Cortex of kidney (tissue), 1 donor: ENCODE measurements at places on chromosomes 11 and 22.

GRCh38 chr11:129639300-129639699, 176.3 kb upstream of the TMEM45B start:
- DNase-seq = no peak

DNA sequence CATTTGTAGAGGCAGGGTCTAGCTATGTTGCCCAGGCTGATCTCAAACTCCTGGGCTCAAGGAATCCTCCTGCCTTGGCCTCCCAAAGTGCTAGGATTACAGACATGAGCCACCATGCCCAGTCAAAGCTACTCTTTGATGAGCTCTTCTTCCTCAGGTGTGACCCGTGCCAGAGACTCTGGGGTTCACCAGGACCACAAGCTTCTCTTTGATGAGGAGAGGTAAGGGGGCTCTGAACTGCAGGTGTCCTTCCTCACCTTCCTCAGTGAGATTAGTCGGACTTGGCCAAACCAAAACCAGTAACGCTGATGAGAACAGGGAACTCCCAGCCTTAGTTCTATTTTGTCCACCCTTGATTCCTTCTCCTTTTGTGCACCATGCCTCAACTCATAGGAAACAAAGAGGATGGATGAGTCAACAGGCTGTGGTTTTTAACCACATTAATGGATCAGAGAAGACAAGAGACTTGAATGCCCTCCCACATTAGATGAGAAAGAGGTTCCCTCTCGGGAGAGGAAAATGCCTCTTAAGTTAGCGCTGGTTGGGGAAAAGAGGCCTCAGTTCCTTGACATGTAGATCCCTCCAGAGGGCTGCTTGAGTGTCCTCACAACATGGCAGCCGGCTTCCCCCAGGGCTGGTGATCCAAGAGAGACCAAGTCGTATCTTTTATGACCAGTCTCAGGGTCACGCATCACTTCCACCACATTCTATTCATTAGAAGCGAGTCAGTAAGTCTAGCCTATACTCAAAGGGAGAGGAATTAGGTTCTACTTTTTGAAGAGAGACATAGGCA, 25.7 kb upstream of the CTR9 start:
- no peak for DNase-seq

DNA sequence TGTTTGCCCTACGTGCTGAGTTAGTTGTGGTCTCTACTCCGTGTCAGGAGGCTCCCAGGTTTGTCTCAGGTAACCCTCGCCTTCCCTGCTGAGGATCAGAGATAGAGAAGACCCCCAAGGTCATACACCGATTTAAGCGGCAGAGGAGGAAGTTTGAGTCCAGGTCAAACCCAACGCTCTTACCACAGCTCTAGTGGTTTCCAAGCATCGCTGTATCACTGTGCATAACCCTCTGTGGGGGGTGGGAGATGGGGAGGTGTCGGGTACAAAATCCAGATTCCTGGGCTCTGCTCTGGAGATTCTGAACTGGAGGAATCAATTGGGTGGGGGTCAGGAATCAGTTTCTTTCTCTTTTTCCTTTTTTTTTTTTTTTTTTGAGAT, 627 bp downstream of the DNAJC4 start:
- DNase-seq = no peak

DNA sequence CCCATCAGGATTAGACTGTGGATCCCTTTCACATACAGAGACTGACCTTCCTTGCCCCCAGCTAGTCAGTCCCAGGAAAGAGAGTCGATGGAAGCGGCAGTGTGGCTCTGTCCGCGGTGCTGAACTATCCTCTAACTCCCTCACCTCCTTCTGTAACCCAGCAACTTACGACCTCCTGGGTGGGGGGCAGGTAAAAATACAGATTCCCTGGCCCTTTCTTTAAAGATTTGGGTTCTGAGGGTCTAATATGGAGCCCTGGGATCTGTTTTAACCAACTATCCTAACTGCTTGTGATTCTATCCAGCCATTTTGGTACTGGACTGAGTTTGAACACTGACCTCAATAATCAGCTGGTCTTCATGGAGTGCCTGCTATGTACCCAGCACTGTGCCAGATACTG, 23.2 kb downstream of the MFNG start:
- DNase-seq = no peak

- DNase-seq = no peak
Measured at GRCh38 chr22:31800065-31800464, 46.2 kb downstream of the DEPDC5 start.
